ENCODE measurements at places on chromosomes 12 and 14.

GRCh38 chr12:52901715-52902541, 2.9 kb downstream of the KRT8 start:
- no peak for DNase-seq

DNA sequence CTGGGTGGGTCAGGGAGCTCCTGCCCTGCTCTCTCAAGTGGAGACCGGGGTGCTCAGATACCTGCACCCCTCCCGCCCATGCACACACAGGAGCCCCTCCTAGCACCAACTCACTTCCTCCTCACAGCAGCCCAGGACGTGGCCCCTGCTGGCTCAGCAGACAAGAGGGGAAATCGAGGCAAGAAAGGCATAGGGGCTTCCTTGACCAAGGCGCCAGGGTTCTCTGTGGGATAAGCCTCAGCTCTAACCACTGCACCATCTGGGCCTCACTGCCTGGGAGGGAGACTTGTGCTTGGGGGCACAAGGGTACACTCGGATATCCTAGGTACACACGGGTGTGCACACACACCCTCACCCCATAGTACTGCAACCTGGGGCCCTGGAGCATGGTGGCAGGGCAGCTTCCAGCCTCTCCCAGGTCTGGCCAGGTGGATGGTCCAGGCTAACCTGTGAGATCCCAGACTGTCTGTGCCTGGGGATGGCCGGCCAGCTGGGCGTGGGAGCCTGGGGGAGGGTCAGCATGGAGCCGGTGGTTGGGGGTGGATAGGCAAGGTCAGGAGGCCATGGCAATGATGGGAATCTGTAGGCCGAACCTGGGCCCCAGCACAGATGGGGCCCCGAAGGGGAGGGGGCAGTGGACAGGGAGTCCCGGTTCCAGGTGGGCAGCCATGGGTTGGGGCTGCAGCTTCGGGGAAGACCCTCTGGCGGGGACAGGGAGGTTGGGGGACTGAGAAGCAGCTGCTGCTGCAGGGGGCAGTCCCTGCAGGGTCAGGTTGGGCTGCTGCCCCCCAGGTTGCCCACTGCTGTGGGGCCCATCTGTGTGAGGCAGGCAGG, 312.4 kb downstream of the TMEM121 start:
- DNase-seq, result no peak

- DNase-seq, result no peak
These were observed 11.4 kb upstream of the TAC3 start for GRCh38 chr12:57027805-57028153.

- DNase-seq, result no peak
These were observed 270.8 kb downstream of the FOXG1 start for GRCh38 chr14:29037411-29037810.

- DNase-seq, result no peak
These were observed 7.0 kb downstream of the POU6F1 start for GRCh38 chr12:51210690-51211395.

DNA sequence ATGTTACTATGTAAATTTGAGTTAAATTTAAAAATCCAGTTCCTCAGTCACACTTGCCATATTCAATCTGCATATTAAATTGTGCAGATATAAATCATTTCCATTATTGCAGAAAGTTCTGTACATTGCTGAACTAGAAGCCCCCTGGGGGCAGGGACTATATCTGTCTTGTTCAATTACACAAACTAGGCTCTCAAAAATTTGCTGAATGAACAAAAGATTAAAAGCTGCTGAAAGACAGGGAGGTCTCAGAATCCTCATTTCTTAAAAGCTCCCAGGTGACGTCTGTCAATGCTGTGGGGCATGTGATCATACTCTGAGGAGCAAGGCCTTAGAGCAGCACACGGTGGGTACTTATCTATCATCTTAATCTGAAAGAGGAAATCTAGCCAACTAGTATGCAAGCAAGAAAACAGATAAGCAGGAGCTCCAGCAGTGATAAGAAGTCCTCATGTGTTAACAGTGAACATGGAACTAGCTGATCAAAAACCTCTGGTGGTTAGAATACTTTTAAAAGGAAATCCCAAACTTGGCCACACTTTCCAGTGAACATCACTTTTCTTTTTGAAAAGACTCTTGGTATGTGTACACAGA, 60.5 kb downstream of the APPL2 start:
- DNase-seq, result no peak

GRCh38 chr14:95662376-95663186, 23.6 kb upstream of the TCL1B start:
- DNase-seq, result no peak

GRCh38 chr14:102187568-102188001, 47.9 kb downstream of the WDR20 start:
- no peak for DNase-seq

- no peak for DNase-seq
These were observed 77.5 kb downstream of the FAR2 start for GRCh38 chr12:29226616-29227015.

DNA sequence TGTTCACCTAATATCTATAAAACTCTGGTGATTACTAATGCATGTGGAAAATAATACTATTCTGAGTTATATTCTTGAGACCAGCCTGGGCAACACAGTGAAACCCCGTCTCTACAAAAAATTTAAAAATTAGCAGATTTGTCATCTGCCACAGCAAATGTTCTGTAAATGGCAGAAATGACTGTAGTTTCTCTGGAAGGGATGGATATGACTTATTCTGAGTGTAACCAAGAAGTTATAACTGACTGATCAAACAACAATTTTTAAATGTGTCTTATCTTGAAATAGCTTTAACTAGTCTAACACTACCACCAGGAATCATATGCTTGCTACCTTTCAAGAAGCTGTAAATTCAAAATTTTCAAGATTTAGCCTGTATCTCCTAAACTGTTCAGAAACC, 88.7 kb downstream of the PLBD1 start:
- no peak for DNase-seq

GRCh38 chr12:90020881-90021280, 312.2 kb upstream of the ATP2B1 start:
- DNase-seq, result no peak

DNA sequence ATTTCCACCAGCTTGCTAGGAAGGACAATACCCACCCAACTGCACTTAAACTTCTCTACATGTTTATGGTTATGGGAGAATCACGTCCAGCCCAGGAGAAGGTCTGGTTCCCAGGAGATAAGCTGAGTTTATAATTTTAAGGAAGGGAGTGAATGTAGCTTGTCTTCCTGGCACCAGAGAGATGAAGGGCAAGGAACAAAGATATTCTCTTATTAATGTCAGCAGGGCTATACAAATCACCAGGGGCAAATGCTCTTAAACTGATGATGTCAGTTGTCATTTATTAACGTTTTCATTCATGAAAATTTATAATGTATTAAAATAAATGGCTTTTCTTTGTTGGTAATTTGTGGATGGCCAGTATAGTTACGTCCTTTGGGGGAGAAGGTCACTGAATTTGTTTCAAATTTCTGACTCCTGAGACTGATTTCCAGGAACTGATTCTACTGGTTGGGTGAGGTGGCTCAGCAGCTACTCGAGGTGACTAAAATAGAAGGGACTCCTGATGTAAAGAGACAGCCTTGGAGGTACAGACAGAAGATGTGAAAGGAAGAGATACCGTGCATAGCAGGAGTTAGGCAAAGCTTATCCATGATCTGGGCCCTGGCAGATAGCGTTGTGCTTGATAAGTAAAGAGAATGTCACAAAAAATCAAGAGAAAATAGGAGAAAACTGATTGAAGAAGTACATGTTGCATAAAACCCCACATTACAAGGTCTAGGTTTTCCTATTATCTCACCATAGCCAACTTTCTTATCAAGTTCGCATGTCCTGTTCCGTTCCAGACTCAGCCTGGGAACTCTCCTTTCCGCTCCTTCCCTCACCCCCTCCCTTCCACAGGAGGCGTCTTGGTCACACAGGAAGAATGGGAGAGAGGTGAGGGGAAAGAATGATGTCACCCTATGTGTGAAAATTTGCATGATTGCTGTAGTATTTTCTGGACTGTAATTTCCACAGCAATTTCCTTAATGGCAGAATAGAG, 367.1 kb upstream of the FAR2 start:
- no peak for DNase-seq

DNA sequence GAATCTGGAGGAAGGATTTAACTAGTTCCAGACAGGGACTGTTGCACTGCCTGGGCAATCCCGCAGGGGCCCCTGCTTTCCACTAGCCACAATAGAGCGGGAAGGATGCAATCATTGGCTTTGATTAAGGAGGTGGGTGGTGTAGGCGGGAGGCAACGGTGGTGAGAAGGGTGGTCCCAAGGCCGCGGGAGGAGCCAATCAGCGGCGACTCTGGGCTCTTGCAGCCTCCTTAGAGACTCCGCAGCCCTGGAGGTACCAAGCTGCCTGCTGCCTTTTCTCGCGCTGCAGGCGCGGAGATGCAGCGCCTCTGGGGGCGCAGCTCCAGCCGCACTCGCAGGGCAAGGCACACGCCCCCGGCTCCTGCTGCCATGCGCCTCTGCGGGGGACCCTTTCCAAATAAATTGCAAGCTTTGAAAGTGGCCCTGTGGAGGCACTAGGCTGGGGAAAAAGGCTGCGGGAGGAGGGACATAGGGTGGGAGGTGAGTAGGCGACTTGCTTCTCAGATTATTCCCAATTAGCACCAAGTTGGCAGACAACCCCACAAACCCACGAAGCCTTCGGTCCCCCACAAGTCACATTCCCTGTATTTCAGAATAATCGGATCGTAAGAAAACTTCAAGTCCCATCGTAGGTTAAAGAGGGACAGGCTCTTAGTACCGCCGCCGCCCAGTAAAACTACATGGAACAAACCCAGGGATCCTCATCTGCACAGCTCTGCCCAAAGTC, 858 bp upstream of the KCNA1 start:
- DNase-seq, result no peak

DNA sequence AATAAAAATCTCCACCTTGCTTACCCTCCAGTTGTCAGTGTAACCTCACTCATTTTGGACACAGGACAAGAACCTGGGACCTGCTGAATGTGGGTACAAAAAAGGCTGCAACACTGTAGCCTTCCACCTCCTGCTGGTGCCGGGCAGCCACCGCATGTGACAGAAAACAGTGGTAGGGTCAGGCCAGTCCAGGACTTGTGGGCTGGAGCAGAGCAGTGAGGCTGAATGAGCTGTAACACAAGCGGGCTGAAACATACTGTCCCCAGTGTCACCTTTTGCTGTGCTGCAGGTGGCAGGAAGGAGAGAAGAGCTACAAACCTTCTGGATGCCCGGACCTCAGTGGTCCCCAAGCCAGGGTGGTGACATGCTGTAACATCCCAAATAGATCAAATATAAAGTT, 465.4 kb upstream of the FOXG1 start:
- DNase-seq, result no peak

- no peak for DNase-seq
These were observed 490 bp downstream of the RILPL1 start for GRCh38 chr12:123532808-123533649.

DNA sequence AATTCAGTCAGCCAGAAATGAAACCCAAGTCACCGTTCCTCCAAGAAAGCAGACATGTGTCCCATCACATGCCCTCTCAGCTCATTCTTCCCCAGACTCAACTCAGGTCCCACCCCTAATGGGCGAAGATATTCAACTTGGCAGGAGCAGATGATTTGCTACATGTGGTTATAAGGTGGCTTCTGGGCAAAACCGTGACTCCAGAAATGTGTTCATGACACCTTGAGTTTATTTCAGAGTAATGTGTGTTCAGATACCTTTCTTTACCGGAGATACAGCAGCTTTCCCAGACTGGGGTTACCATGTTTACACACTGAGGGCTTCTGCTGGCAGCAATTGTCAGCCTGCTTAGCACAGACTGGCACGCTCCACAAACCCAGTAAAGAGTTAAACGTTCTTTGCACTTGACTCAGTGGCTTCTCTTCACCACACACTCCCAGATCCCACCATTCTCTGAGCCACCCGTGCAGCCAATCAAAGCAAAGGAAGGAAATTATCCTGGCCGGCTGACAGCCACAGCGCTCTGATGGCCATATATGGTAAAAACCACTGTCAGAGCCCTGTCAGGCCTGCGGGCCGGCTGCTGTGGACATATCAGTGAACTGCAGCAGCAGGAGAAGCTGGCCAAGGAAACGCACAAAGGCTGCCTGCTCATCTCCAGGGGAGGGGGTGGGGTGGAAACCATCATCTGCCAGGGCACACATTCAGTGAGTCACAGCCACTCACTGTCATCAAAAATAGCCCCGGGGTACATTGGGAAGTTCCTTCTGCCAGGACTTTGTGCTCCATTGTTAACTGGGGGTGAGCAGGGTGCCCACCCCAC, 39.9 kb downstream of the CORO1C start:
- peak; percentile 100 for DNase-seq

GRCh38 chr14:24891987-24892496, 157.9 kb downstream of the STXBP6 start:
- no peak for DNase-seq

- no peak for DNase-seq
These were observed 8.9 kb downstream of the PDE1B start for GRCh38 chr12:54558311-54558710.

DNA sequence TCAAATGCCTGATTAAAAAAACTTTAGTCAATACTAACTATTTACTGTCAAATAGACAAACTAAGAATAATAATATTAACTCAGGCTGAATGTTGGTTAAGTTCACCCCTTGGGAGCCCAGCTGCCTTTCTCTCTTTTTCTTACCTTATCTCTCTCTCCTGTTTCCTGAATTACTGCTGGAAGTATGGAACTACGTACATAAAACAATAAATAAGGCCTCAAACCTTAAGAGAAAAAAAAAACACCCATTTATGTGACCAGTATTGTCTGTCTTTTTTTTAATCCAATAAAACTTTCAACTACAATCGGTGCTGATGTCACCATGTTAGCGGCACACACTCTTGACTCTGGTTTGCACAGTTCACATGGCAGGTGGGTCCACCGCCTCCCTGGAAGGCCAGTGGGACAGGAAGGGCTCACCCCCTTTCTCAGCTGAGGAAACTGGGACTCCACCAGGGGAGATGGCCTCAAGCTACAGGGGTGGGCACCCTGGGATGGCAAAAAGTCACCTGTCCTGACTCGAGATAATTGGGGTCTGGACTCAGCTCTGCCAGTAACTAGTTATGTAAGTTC, 21.3 kb downstream of the BCL11B start:
- DNase-seq, result no peak

All from brain microvascular endothelial cell (primary cell).